A673 (cell line): ENCODE measurements at places on chromosomes 16 and 17. TPM values are rescaled to one million over a fixed set of nuclear protein-coding genes. Genes with fewer than 3 reads are reported as not detected.

GRCh38 chr16:64089697-64090096 lies 1032.2 kb downstream of the CDH11 start:
- DNase-seq = peak; percentile 59
- H3K27me3 ChIP-seq = no peaks in the 10 kb centered on the region
- no peak overlapping the region for H3K27ac ChIP-seq
- H3K4me1 ChIP-seq = no peaks in the 10 kb centered on the region
- H3K36me3 ChIP-seq = no peaks in the 10 kb centered on the region
- H3K4me3 ChIP-seq = no peak overlapping the region

DNA sequence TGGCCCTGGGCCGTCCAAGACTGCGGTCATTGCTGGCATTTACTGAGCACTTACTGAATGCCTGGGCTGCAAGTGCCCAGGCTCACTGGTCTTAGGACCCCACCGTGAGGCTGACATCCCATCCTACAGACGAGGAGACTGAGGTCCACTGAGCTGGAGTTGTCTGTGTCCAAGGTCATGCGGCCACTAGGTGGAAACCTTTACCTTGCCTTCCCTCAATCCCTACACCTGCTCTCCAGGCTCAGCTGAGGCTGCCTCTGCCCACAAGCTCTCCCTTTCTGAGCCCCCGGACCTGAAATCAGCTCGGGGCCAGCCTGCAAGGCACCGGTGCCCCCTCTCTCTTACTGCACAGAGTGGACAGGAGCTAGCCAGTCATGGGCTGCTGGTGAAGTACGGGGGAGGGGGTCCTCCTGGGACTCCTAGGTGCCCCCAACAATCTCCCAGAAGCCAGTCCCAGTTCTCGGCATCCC lies 1.5 kb downstream of the CASKIN1 start:
- peaks cover 26% of the 10 kb centered on the region for H3K27me3 ChIP-seq
- peaks cover 7% of the 10 kb centered on the region for H3K4me1 ChIP-seq
- H3K36me3 ChIP-seq = no peaks in the 10 kb centered on the region
- DNase-seq = peak; percentile 48

GRCh38 chr16:87149051-87149450 lies 168.1 kb downstream of the C16orf95 start:
- no peaks in the 10 kb centered on the region for H3K36me3 ChIP-seq
- no peak for DNase-seq
- H3K4me3 ChIP-seq = no peak overlapping the region
- H3K27me3 ChIP-seq = no peaks in the 10 kb centered on the region
- no peak overlapping the region for H3K27ac ChIP-seq

PKMYT1 gene
- 120 and 128 TPM in 2 replicates for total RNA-seq

MT4 gene
- not detected in 2 replicates for total RNA-seq

ACSM2B gene
- total RNA-seq = not detected in 2 replicates

MPHOSPH6 gene
- total RNA-seq = 65.9 and 74.4 TPM in 2 replicates
